ENCODE measurements at places on chromosomes 4 and X. TPM values are rescaled to one million over a fixed set of nuclear protein-coding genes. Genes with fewer than 3 reads are reported as not detected.

Gene BMP15
- not detected for total RNA-seq

Gene SPANXA1
- not detected for total RNA-seq

Gene EMCN
- 62.5 TPM for total RNA-seq

Gene GK2
- not detected for total RNA-seq

Gene PPP4R3C
- total RNA-seq = not detected

Gene MAGEC2
- not detected for total RNA-seq

Gene ZGRF1
- 8.1 TPM for total RNA-seq

Gene ZNF157
- total RNA-seq = not detected

Gene RASL11B
- total RNA-seq = not detected

Gene WDR45
- total RNA-seq = 25.9 TPM

Gene BTK
- not detected for total RNA-seq

Gene PALLD
- total RNA-seq = 8.7 TPM

Gene OCIAD1
- 81.3 TPM for total RNA-seq

Gene RAB40AL
- total RNA-seq = 0.94 TPM

Gene ASMT
- not detected for total RNA-seq

Gene SSX1
- not detected for total RNA-seq

Gene CYTL1
- 29.2 TPM for total RNA-seq

Gene ABCG2
- 2.6 TPM for total RNA-seq

Gene COL4A6
- total RNA-seq = 0.16 TPM

Gene EXOC1L
- total RNA-seq = not detected

Gene GATA1
- total RNA-seq = not detected

Gene GPR173
- total RNA-seq = 4.0 TPM

Gene NUDT10
- total RNA-seq = 0.13 TPM

Gene FDCSP
- not detected for total RNA-seq

Gene SSX7
- not detected for total RNA-seq

Gene SHOX
- total RNA-seq = not detected

Measured in bladder microvascular endothelial cell (primary cell).